ENCODE measurements at places on chromosomes 3 and 15.

GRCh38 chr15:79904271-79904670, 7.5 kb upstream of the MTHFS start:
- no peak for DNase-seq

- DNase-seq: no peak
Observed at GRCh38 chr3:195809291-195809785, 2.4 kb downstream of the MUC4 start.

GRCh38 chr15:65869954-65870871, 922 bp downstream of the RAB11A start:
- no peak for DNase-seq

DNA sequence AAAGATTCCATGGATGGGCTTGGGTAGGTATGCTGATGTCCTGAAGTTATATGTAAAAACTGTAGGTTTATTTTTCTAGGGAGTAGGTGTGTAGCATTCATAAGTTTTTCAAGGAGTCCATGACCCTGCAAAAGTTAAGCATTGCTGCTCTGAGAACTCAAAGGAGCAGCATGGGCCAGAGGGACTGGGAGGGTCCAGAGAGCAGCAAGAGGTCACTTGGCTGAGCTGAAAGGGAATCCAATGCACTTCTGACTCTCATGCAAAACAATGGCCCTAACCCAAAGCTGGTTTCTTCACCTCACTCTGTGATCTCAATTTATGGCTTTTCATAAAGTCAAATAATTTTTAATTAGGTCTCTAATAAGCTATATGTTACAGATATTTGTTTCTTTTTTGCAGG, 198.3 kb upstream of the GOLGA6L4 start:
- DNase-seq: no peak

GRCh38 chr3:81851176-81851575, 89.7 kb upstream of the GBE1 start:
- DNase-seq: no peak

GRCh38 chr3:13186435-13186815, 113.2 kb upstream of the IQSEC1 start:
- no peak for DNase-seq

DNA sequence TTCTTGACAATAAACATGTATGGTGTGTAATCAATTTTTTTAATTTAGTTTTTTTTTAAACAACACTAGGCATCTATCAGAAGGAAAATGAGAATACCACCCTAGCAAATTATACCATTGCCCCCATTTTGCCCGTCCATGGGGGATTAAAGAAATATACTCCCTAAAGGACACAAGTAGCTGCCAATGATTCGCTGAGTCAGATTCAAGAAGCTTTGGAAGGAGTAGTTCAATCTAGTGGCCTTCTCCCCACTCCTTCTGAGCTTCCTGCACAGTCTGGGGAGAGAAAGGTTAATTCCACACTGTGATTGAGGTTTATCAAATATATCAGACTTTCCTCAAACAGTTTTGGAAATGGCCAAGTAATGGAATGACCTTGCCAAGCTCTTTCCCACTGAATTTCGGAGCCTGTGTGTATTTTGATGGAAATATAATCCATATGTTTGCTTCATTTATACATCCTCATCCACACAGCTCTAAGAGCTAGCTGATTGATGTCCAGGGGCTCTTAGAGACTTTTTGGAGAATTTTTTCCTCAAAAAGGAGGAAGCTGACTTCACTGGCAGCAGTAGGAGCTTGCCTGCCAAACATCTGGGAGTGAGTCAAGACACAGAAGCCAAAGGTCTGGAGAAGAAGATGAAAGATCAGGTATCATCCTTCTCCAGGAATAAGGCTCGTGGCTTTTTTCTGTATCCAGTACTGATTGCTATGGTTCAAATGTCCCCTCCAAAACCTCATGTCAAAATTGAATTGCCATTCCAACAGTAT, 478.5 kb upstream of the PROK2 start:
- no peak for DNase-seq

DNA sequence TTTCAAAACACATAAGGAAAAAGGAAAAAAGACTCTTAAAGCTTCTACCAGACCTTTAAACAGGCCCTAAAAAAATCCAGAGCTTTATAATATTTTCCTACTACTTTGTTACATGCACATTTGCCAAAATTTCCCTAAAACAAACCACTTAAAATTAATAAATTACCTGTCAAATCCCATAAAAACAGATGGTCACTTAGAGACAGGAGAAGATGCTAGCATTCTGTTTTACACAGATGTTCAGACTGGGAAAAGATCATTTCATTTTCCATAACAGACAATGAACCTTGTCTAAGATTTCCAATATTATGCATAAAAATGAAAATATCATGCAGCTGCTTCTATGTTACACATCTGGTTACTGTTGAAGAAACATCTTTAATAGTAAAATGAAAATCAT, 66.6 kb downstream of the SUCLG2 start:
- no peak for DNase-seq

DNA sequence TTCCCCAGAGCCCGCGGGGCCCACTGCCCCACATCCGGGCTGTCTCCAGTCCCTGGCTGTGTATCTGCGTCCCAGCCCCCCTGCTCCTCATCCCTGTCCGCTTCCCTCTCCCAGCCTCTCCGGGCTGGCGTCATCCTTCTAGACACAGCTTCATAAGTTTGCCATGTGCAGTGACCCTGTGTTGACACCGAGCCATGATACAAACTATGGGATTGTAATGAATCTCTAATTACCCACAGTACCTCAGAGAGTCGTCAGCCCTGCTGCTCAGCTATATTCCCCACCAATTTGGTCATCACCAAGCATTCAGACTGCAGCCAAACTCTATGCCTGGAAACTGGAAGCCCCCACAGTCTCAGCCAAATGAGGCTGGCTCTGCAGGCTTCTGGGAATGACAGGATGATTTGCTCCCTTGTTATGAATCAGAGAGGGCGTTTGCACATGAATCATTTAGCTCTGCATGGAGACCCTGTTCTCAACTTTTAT, 466.1 kb upstream of the ATP11B start:
- no peak for DNase-seq

- DNase-seq: no peak
Observed at GRCh38 chr15:77440378-77440999, 19.8 kb downstream of the HMG20A start.

GRCh38 chr15:24955531-24955921, 739 bp downstream of the SNRPN start:
- DNase-seq: no peak

- no peak for DNase-seq
Observed at GRCh38 chr15:61091289-61091616, 137.8 kb downstream of the RORA start.

- DNase-seq: no peak
Observed at GRCh38 chr15:74343797-74344127, 23.7 kb downstream of the CYP11A1 start.

DNA sequence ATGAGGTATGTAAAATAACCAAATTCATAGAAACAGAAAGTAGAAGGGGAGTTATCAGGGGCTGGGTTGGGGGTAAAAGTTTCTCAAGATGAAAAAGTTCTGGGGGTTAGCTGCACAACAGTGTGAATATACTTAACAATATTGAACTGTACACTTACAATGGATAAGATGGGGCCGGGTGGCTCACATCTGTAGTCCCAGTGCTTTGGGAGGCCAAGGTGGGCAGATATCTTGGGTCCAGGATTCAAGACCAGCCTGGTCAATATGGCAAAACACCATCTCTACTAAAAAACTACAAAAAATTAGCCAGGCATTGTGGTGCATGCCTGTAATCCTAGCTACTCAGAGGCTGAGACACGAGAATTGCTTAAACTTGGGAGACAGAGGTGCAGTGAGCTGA, 274.3 kb downstream of the TJP1 start:
- no peak for DNase-seq

DNA sequence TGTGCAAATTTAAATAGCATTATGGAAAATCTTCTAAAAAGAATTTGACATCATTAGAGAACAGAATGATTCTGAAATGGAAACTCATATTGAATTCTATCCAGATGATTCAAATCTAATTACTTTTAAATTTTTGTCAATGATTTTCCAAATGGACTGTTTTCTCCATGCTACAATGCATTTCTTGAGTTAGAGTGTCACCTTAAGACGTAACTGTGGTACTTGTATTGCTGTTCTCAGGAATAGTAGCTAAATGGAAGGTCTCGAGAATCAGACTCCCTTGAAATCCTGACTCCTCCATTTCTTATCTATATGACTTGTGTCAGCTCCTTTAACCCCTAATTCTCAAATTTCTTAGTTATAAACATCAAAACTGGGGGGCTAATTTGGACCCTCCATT, 102.3 kb downstream of the P2RY1 start:
- no peak for DNase-seq
